ENCODE measurements at places on chromosomes 6 and 20.

DNA sequence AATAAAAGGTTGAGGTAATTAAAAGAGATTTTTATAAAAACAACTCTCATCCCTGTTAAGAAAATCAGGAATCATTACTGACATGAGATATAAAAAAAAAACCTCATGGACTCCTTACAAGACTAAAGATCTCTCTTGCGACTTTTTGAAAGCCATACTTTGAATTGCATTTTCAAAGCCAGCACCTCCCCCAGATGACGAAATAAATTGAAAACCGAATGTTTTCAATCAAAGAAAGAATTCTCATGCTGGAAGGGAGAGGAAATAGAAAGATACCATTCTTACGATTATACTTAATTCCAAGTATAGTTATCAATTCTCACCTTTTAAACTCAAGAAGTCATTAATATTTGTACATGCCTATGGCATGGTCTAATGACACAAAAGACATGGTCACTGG, 452.3 kb downstream of the GJA1 start:
- DNase-seq = no peak

GRCh38 chr6:44111434-44112417, 15.5 kb downstream of the MRPL14 start:
- DNase-seq = no peak

GRCh38 chr6:79302341-79302740, 67.9 kb upstream of the HMGN3 start:
- no peak for DNase-seq

- no peak for DNase-seq
Observed at GRCh38 chr20:63830841-63831588, at the start of gene ZBTB46. TSS of gene ZBTB46 (minus strand) at chr20:63831264. CDS start at chr20:63790757, 40,507 bp downstream.

DNA sequence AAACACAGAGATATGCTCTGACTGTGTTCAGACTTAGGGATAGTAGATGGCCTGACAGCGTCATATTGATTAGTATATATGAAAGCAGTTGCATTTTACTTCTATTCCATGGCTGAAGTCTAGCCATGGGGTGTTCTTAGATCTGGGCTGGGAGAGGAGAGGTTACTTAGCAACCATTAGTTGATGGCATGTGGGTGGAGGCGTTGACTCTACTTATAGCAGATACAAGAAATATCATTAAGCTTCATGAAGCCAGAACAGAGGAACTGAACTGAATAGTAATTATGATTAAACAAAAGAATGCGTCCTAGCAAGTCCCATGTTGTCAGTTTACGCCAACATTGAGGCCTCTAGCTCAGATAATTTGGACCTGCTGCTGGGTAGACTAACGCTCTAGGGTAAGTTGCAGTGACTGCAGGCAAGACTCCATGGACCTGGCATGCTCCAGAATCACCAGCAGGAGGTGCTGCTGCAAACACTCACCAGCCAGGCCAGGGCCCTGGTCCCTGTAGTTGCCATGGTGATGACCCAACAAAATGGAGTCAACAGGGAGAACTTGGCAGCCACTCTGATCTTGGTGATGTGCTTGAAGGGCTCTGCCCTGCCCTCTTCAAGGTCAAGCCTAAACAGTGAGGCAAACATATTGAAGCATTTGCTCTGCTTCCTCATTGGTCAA, 477.3 kb downstream of the PREX1 start:
- DNase-seq = no peak

GRCh38 chr6:154509421-154510143, 903 bp downstream of the CNKSR3 start:
- no peak for DNase-seq

- DNase-seq = no peak
Observed at GRCh38 chr20:20491110-20491783, 123.3 kb downstream of the INSM1 start.

DNA sequence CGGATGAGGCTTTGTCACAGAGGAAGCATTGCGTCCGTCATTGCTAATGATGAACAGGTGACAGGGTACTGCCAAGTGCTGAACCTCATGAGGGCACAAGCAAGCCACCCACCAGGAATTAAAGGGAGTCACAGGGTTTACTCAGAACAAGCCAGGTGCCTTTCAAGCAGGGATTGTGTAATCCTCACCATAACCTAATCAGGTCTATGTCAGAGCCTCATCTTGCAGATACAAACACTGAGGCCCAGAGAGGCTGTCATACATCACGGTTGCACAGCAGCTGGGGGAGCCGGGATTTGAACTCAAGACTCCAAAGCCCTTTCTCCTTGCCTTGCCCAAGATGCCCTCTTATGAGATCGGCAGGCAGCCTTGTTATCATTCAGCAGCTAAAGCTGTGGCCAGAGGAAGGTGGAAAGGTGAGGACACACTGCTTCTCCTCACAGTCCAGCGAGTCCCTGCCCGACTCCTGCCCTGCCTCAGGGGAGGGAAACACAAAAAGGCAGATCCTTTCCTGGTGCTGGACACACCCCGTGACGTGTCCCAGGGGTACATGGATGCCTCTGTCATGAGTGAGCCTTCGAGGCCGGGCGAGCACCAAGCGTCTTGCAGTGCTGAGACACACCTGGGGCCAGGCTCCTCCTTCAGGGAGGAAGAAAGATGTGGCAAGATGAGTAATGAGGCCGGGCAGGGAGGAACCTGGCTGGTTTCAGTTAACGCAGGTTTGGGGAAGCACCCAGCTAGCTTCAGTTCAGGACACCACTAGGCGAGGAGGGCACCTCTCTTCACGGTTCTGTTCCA, 214.9 kb downstream of the LY86 start:
- no peak for DNase-seq

GRCh38 chr6:15990179-15990578, 138.7 kb upstream of the MYLIP start:
- no peak for DNase-seq

DNA sequence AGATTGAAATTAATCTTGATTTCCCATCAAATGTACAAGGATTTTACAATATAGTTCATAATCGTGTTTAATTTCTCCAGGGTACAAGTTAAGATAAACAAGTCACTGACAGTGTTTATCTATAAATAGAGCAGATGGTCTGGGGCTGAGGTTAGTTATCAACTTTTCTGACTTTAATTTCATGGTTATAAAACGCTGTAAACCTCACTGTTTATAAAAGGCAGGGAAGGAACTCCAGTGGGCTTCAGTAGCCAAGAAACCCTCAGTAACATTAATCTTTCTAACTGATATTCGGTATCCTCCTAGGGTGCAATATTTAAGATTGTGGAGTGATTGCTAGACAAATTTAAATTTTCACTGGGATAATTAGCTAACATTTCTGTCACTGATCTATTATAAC, 68.6 kb downstream of the GFRAL start:
- DNase-seq = no peak

DNA sequence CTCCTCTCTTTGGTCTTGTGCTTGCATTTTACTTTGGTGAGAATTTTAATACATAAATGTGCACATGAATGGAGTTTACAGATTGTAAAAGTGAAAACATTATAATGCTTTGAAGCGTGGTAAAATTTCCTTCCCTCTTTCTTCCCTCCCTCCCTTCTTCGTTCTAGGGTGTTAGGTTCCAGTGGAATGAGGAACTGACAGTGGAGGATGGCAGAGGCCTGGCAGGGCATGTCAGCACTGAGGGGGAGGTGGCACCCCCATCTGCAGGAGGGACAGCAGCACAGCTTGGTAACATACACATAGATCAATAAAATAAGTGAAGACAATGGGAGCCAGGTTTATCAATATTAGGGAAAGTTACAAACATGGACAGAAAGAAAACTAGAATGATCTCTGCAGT, 47.5 kb downstream of the RNASET2 start:
- DNase-seq = no peak

- no peak for DNase-seq
Observed at GRCh38 chr6:2132416-2132815, 113.0 kb downstream of the GMDS start.

- no peak for DNase-seq
Observed at GRCh38 chr20:7094438-7094997, 327.0 kb downstream of the BMP2 start.

DNA sequence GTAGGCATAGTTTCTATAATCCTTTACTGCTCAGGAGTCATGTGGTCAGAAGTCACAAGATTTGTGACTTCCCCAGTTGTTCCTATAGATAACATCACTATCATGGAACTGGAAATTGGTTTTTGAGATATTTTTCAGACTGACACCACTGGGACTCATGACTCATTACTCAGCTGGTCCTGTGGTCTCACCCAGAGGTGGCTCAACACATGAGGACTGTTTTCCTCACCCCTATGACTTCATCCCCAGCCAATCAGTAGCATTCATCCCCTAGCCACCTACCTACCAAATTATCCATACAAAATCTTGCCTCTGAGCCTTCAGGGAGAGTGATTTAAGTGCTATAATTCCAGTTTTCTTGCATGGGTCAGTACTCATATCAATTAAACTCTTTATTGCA, 1217.7 kb downstream of the EPHA7 start:
- no peak for DNase-seq

DNA sequence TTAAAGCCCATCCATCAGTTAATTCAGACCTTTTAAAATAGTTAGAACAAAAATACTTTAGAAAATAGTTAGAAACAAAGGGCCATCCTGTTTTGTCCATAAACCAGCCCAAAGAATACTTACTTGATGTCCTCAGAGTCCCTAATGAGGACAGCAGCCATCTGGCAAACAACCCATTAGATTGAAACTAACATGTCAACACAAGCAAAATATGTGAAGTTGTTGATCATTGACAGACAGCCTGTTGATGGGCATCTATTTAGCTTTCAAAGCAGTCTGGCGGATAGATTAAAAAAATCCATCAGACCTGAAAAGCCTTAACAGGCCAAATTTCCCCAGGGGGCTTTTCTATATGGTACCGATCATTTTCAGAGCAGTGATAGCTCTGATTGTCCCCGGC, 154.2 kb upstream of the TSHZ2 start:
- DNase-seq = no peak

GRCh38 chr6:84522135-84522549, 242.3 kb downstream of the TBX18 start:
- no peak for DNase-seq

DNA sequence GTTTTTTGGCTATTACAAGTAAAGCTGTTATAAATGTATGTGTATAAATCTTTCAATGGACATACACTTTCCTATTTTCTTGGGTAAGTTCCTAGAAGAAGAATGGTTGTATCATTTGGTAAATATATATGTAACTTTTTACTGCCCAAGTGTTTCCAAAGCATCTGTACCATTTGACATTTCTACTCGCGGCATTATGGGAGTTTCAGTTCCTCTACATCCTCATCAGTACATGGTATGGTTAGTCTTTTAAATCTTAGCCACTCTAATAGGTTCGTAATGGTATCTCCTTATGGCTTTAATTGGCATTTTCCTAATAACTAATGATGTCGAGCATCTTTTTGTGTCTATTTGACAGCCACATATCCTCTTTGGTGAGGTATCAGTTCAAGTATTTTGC, 12.9 kb downstream of the SNPH start:
- no peak for DNase-seq

- DNase-seq = no peak
Observed at GRCh38 chr20:39862470-39862891, 826.6 kb downstream of the MAFB start.

GRCh38 chr6:43967719-43968091, 159.5 kb downstream of the MRPL14 start:
- no peak for DNase-seq

- DNase-seq = no peak
Observed at GRCh38 chr6:165229216-165229615, 80.2 kb downstream of the C6orf118 start.

GRCh38 chr6:27224729-27225128, 22.8 kb upstream of the PRSS16 start:
- DNase-seq = no peak

- DNase-seq = no peak
Observed at GRCh38 chr6:96007663-96008062, 8.1 kb upstream of the FUT9 start.

GRCh38 chr6:136656121-136656520, 105.9 kb upstream of the MAP7 start:
- no peak for DNase-seq

GRCh38 chr6:23890543-23891227, 235.3 kb upstream of the NRSN1 start:
- DNase-seq = no peak

- no peak for DNase-seq
Observed at GRCh38 chr6:125835221-125835744, 44.5 kb downstream of the NCOA7 start.

DNA sequence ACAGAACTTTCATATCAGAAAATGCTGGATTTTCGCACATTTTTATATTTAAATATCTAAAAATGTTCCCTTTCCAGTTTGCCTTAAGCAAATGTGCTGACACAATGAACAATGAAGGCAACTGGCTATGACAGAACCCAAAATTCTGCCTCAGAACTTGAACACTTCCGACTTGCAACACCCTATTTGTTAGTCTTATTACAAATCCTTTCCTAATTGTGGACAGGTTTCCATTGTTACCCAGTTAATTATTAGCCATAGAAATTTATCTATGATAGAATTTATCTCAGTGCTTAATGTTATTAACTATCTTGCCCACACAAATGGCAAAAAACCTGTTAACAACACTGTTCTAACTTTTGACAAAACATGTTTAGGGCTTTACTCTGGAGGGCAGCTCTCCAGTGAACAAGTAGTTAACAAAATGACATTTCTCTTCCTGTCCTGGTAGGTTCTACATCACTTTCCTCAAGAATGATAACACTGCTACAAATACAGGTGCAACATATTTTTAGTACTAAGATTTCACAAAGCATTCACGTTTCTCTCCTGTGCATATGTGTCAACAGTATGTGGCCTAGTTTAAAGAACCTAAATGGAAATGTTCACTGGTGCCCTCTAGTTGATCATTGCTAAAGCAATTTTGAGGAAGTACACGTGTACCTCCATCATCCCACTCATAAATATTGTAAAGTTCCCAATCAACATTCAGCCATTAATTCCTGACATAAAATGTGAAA, 58.4 kb downstream of the HIVEP2 start:
- DNase-seq = no peak

- DNase-seq = no peak
Observed at GRCh38 chr6:116971959-116972358, 94.9 kb downstream of the RFX6 start.

GRCh38 chr6:30970946-30971345, 12.6 kb upstream of the MUC21 start:
- no peak for DNase-seq

GRCh38 chr20:47816487-47817451, 31.5 kb upstream of the SULF2 start:
- DNase-seq = no peak

GRCh38 chr20:49557449-49557848, 10.5 kb downstream of the PTGIS start:
- no peak for DNase-seq

GRCh38 chr6:107668743-107669474, 155.2 kb downstream of the SCML4 start:
- DNase-seq = no peak

DNA sequence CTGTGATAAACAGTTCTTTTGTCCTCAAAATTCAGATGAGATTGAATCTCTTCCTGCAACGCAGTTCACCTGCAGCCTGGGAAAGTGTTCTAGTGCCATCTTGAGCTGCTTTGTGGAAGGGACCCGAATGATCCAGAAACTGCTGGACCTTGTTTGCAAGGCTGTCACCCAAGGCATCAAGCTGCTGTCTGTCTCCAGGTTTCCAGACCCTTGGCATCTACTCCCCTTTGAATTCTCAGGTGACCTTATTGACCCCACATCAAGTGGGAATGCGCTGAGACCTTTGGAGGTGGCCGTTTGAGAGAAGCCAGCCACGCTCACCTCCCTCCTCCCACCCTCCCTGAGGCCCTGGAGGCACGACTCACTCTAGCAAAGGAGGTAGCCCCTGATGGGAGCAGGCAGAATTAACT, 112.5 kb downstream of the EDN3 start:
- DNase-seq = no peak
